Erythroblast (primary cell): ENCODE measurements at places on chromosomes 12 and 14.

- no peak for DNase-seq
Measured at GRCh38 chr12:104560881-104561280, 104.1 kb downstream of the CHST11 start.

- no peak for DNase-seq
Measured at GRCh38 chr12:26620907-26621306, 212.1 kb downstream of the ITPR2 start.

- peak; percentile 23 for DNase-seq
Measured at GRCh38 chr12:76530516-76530915, 29.1 kb downstream of the OSBPL8 start.

DNA sequence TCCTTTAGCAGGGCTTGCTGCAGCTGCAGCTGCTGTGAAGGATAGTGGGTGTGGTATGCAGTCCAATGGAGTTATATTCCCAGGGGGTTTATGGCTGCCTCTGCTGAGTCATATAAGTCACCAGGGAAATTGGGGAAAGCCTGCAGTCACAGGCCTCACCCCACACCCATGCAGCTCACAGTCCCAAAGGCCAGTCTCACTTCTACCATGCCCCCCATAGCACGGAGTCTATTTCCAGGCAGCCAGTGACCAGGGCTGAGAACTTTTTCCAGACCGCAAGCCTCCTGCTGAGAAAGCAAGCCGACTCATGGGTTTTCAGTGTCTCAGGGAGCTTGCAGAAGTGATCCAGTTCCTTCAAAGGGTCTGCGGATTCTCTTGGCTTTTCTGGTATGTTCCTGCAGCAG lies 322.4 kb upstream of the CLEC14A start:
- DNase-seq, result no peak

GRCh38 chr12:2387103-2387834 lies 334.5 kb downstream of the CACNA1C start:
- no peak for DNase-seq

GRCh38 chr14:31127690-31128089 lies 79.9 kb downstream of the HECTD1 start:
- no peak for DNase-seq

DNA sequence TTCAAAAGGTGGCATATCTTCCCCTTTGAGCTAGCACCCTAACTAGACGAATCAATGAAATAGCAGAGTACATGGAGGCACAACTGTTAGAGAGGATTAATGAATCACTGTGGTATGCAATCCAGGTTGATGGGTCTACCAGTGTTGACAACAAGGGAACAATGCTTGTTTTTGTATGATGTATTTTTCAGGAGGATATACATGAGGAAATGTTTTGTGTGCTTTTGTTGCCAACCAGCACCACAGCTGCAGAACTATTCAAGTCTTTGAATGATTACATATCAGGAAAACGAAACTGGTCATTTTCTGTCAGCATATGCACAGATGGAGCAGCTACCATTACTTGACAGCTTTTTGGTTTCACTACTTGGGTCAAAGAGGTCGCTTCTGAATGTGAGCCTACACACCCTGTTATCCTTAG lies 142.6 kb downstream of the GPHN start:
- DNase-seq, result no peak

GRCh38 chr12:5557906-5558305 lies 126.0 kb downstream of the NTF3 start:
- DNase-seq, result no peak

GRCh38 chr14:61428261-61428660 lies 106.9 kb downstream of the PRKCH start:
- DNase-seq, result no peak

DNA sequence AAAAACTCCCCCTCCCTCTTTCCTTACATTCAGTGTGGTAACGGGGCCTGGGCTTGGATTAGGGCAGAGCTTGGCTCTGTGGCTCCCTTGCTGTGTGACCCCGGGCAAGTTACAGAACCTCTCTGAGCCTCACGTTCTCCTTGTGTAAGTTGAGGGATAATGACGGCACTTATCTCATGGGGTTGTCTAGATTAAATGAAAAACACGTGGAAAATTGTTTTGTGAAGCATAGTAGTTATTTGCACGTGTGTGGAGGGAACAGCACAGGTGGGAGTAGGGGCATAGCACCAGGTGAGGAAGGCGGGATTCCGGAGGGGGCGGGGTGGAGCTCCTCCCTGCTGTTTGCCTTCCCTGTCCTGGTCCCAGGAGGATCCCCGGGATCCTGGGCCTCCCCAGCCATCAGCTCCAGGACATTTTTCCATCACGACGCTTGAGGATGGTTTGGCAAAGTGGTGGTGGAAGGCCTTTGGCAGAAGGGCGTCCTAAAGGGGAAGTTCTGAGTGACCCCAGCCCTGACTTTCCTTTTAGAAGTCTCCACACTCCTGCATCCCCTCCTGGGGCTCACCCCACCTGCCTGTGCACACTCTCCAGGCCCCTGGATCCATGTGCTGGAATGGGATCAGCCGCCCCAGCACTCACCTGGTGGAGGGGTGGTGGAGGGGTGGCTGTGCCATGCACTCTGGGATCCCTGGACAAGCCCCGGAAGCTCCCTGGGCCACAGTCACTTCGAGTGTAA lies 22.7 kb downstream of the LRTM2 start:
- no peak for DNase-seq

DNA sequence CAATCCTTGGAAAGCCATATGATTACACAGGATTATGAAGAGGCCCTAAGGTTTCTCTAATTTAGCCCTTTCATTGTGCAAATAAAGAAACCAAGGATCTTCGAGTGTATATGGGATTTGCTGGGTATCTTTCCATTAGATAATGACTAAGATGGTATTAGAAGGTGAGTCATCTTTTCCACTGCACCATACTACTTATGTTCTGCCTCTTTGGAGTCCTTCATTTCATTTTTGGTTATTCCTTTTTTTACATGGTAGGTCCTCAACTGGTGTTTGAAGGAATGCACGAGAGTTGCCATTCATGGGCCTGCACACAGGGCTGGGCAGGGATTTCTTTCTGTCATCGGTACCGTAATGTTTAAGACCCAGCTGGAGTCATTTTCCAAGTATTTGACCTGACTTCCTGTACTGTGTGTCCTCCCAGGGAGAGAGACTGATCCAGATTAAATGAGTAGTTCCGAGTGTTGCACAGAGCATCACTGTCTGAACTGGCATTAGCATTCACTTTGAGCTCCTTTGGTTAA lies 85.7 kb downstream of the BORCS5 start:
- DNase-seq, result peak; percentile 68

- DNase-seq, result no peak
Measured at GRCh38 chr12:3554371-3555115, 63.5 kb downstream of the PRMT8 start.

- DNase-seq, result peak; percentile 9
Measured at GRCh38 chr12:27751386-27752047, 28.5 kb upstream of the KLHL42 start.

GRCh38 chr12:120799243-120800045 lies 73.8 kb downstream of the ACADS start:
- DNase-seq, result no peak

DNA sequence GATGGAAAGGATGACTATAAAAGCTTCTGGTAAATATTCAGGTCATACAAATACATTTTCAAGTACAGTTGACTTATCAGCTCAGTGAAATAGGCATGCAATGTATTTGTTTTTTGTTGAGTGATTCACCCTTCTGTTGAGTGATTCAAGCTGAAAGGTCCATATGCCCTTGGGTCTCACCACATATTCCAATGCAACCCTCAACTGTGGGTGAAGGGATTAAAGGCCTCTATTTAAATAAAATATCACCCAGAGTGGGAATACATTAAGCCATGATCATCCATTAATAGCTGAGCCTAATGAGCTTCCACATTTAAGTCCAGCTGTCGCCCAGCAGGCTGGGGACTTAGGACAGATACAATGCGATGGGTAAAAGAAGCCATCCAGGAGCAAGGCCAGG lies 120.2 kb downstream of the CRACR2A start:
- DNase-seq, result no peak

DNA sequence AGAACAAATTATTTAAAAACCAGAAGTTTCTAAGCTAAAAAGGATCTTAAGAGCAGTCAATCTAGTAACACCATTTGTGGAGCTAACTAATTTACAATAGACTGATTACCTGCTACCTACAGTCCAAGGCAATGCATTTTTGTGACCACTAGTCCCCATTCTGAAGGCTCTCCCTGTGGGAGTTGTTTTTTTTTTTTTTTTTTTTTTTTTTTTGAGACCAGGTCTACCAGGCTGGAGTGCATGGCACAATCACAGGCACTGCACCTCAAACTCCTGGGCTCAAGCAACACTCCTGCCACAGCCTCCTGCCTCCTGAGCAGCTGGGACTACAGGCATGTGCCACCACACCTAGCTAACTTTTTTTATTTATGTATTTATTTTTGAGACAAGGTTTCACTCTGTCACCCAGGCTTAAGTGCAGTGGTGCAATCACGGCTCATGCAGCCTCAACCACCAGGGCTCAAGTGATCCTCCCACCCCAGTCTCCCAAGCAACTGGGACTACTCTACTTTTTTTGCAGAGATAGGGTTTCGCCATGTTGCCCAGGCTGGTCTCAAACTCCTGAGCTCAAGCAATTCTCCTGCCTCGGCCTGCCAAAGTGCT lies 3.9 kb downstream of the GNPTAB start:
- DNase-seq, result peak; percentile 44

- DNase-seq, result no peak
Measured at GRCh38 chr12:108109954-108110353, 19.1 kb upstream of the WSCD2 start.

- no peak for DNase-seq
Measured at GRCh38 chr12:64991121-64991611, 129.9 kb downstream of the WIF1 start.

DNA sequence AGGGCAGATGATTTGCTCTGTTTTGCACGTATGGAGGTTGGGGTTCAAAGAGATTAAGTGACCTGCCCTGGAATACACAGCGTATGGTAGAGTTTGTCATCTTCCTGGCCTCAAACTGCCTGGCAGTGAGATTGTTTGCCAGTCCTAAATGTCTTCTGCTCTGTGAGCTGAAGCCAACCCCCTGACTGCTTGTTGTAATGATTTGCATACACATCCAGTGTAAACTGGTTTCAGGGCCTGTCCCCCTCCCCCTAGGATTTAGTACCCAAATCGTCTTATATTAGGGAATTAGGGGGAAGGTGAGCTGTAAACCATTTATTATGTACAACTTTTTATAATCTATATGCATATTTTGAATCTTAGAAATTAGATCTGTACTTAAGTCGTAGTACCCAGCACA lies 38.4 kb downstream of the AKAP3 start:
- no peak for DNase-seq

DNA sequence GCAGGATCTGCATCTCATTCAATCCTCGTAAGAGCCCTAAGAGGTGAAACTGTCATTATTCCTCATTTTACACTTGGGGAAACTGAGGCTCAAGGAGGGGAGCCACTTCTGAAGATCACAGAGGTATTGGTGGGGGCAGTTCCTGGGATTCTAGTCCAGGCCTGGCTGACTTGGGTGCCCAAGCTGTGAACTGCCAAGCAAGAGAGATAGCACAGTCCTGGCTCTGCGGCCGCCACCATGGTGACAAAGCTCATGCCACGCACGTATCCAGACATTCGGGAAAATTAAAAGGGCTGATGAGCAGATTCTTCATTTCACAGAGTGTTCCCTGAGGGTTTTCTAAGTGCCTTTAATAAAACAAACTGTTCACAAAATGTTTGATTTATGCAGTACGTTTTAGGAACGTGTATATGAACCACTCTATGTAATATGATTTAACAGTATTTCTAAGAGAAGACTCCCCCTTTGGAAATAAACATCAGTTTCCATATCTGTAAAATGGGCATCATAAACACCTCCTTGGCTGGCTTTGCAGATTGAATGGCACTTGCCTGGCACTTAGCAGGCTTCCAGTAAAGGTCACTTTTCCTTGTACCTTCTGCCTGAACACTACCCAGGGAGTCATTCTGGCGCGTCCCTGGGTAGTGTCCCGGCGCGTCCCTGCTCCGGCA lies 84.6 kb downstream of the ACACB start:
- no peak for DNase-seq

GRCh38 chr14:50599700-50600444 lies 39.9 kb downstream of the ATL1 start:
- peak; percentile 62 for DNase-seq

GRCh38 chr12:85489194-85489593 lies 209.2 kb downstream of the ALX1 start:
- DNase-seq, result no peak

DNA sequence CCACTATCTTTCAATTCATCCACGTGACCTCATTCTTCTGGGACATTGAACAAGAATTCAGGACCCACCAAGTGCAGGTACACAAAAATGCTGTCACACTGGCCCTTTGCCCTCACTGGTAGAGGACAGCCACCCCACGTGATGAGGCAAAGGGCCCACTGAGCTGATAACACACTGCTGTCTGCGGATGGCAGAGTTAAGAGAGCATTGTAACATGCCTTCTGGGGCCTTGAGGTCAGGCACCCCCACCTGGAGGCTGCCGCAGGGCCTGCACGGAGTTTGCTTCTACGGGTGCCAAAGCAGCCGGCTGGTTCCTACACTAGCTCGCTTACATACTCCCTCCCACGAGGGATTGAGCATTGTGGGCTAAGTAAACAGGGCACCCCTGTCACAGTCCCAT lies 101.0 kb downstream of the LRIG3 start:
- DNase-seq, result no peak

GRCh38 chr14:83320837-83321236 lies 1787.2 kb upstream of the SEL1L start:
- no peak for DNase-seq

GRCh38 chr12:104358353-104359003 lies 54.9 kb downstream of the EID3 start:
- DNase-seq, result peak; percentile 82

DNA sequence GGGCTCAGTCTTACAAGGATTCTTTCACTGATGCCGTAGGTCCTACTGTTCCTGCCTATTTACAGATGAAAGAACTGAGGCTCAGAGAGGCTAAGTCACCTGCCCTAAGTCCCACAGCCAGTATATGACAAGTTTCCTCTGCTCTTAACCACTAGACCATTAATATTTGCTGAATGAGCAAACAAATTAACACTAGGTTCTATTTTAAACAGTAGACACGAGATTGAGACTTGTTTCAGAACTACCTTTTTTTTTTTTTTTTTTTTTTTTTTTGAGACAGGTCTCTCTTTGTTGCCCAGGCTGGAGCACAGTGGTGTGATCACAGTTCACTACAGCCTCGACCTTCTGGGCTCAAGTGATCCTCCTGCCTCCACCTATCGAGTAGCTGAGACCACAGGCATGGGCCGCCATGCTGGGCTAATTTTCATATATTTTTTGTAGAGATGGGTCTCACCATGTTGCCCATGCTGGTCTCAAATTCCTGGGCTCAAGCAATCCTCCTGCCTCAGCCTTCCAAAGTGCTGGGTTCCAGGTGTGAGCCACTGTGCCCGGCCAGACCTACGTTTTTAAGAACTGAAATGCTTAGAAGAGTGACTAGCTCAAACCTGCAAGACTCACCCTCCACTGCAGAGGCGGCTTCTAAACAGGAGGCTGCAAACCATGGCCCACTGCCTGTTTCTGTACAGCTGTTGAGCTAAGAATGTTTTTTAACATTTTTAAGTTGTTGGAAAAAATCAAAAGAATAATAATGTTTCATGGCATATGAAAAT lies 12.9 kb downstream of the SYNE3 start:
- DNase-seq, result no peak

- peak; percentile 2 for DNase-seq
Measured at GRCh38 chr12:46664761-46665287, 161.0 kb downstream of the SLC38A4 start.

GRCh38 chr14:56154321-56154720 lies 36.1 kb downstream of the PELI2 start:
- no peak for DNase-seq
